ENCODE measurements at places on chromosomes 2 and 18.

DNA sequence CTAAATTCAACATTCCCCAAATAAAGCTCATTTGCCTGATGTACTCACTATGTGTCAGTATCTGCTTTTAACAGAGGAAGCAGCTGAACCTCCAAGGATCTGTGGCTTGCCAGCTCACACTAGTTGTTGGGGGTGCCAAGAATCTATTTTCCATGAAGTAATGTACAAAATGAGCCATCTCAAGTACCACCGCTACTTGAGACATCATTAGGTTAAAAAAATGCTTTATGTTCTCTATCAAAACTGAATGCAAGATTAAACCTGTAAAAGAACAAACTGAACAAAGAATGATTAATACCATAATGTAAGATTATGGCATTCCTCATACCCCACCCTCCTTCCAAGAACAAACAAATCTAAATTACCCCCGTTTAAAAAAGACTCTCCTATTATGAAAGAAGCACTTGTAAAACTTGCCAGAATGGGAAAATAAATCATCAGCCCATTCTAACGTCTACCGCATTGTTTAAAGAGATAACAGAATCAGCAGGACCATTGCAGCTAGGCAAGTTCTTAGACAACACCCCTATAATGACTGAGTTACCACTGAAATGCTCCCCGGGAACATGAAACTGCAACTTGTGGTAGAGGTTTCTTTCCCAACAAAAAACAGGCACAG, 471.6 kb downstream of the DLGAP1 start:
- DNase-seq = no peak

DNA sequence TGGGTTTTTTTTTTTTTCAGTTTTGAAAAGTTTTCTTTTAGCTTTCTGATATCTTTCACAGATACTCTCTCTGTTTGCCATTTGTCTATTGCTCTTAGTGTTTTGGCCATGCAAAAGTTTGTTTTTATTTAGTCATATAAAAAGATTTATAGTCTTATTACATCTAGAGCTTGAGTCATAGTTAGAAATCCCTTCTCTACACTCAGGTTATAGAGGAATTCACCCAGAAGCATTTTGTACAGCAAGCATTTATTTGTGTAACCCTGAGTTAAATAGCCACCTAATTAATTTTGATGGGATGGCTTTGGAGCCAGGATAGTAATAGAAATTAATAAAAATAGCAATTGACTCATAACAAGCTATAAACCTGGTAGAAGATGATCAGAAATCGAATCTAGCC, 35.6 kb downstream of the ACTR2 start:
- no peak for DNase-seq

DNA sequence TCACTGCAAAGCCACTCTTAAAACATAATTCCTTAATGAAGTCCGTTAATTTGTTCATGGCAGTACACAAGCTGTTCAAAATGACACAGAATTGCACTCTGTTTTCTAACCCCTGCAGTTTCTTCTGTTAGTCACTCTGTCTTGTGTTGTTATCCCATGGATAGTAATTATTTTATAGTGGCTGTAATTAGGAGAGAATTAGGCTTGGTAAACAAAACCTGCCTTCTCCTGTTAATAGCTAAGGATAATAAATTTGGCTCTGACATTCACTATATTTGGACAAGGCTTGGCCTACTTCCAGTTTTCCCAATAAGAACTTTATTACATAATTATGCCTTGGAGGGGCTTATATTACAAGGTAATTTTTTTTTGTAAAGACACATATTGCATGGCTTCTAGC, 330.3 kb upstream of the FIGN start:
- no peak for DNase-seq

GRCh38 chr2:223123855-223124610, 72.0 kb downstream of the KCNE4 start:
- no peak for DNase-seq

GRCh38 chr18:73662421-73662820, 485.2 kb downstream of the FBXO15 start:
- DNase-seq = no peak

DNA sequence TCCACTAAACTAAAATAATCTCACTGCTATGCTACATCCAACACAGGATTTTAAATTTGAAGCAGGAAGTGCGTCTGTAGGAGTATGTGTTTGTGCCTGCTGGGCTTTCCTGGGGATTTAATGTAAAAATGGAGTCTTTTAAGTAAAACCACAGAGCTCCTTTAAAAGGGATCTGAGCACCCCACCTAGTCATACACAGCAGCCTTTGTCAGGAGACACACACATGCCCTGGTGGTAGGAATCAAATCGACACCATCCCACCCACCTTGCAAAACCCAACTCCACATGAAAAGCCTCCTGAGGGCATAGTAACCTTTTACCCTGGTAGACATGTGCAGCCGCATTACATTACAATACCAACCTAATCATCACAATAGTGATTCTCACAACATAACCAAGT, 29.1 kb downstream of the UXS1 start:
- DNase-seq = no peak

DNA sequence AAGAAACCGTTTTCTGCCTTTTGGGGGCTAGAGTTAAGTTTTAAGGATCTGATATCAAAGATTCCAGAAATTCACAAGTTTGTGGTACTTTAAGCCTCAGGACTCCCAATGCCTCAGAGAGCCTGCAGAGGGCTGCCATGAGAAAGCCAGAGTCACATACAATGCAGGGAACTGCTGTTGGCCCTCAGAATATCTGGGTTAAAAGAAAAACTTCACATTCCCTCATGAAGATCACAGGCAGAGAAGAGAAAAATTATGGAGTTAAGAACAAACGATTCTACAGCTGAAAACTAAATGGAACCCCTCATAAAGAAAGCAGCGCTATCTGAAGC, 39.5 kb downstream of the HDAC4 start:
- no peak for DNase-seq

DNA sequence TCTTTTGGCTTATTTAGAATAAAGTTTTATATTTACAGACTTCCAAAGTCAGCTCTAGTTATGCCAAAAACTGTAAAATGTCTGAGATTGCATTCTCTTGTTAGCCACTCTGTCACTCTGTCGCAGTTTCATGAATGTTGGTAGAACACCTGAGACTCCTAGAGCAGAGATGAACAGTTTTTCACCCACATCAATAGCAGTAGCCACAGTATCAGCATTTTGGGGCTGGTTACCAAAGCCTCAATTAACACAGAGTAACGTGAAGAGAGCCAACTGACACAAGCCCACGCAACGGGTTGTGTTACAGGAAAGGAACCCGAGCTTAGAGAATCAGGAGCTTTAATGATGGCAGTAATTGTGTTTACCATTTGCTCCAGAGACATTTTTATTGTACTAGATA, 443.0 kb upstream of the SLC39A10 start:
- DNase-seq = no peak

DNA sequence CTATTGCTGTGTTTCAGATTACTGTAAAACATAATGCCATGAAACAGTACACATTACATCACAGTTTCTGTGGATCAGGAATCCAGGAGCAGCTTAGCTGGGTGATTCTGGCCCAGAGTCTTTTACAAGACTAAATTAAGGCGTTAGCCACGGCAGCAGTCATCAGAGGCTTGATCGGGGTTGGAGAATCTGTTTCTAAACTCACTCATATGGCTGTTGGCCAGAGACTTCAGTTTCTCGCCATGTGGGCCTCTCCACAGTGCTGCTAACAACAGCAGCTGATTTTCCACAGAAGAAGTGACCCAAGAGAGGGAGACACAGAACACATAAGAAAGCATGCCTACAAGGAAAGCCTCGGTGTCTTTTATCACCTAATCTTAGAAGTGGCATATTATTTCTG, 89.2 kb upstream of the MYO3B start:
- DNase-seq = no peak

DNA sequence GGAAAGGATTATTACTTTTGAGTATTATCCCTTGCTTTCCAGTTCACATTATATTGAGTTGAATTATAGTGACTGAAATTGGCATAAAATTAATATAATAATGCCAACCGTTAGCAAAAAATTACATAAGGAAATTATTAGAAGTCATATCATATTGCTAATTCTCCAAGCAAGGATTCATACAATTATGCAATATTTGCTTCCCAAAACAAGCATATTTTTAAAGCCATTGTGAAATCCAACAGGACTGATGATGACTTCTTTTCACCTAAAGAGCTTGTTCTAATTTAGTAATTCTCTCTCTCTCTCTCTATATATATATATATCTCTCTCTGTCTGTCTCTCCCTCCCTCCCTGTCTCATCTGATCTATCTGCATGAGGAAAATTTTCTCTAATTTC, 283.5 kb downstream of the DSEL start:
- no peak for DNase-seq

DNA sequence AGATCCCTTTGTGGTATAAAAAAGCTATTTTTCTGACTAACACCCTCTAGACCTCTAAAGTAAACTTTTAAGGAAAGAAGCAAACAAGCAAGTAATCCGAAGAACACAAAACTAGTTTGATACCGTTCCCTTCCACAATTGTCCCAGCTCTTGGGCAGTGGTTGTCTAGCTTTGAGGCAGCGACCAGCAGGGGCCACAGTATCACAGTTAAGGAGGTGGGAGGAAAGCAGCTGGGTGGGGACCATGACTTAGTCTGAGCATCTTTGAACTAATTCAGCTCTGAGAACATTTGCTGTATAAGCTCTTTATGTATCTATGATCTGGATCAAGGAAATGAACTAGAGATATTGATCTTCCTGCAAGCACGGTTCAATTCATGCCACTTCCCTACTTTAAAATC, 51.0 kb downstream of the SF3B1 start:
- no peak for DNase-seq

DNA sequence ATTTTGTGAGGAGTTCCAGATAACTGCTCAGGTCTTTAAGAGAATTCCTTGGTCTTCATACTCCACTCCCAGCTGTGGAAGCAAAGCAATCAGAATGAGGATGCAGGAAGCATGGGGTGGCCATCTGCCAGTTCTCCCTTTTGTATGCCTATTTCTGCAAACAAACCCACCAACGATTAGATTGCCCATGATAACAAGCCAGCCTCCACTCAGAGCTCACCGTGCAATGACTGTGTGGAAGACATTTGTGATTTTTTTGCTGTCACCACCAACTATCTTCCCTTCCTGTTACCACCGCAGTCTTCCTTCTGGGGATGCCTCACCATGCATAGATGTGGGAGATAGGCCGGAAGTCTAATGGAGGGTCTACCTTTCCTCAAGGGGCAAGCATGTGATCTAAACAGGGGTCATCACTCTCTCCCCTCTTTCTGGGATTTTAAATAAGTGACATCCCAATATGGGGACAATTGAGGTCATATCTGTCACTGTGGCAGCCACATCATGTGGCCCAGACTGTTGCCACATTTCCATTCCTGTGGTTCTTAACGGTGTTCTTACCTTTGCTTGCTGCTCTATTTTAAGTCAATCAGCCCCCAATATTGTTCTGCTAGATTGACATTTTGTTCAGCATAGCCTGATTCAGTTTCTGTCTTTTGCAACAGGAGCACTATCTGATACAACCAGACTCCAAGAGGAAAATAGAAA, 4.4 kb downstream of the AFF3 start:
- no peak for DNase-seq

DNA sequence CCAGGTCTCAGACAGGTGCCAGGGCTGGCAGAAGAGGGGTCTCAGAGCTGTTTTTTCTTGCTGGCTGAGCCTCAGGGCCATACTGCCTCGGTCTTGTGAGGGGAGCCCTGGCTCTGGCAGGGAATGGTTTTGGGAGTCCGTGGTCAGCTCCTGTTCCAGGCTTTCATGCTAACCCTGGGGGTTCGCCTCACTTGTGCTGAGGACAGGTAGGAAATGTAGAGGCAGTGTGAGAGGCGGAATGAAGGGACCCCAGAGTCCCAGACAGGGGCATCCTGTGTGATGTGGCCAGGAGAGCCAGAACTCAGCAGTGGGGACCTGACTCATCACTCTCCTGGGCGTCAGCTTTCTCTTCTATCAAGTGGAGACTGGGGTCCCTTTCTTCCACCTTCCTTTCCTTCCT, 5.7 kb upstream of the CELF4 start:
- DNase-seq = no peak

GRCh38 chr2:219404954-219405353, 13.2 kb upstream of the DES start:
- no peak for DNase-seq

DNA sequence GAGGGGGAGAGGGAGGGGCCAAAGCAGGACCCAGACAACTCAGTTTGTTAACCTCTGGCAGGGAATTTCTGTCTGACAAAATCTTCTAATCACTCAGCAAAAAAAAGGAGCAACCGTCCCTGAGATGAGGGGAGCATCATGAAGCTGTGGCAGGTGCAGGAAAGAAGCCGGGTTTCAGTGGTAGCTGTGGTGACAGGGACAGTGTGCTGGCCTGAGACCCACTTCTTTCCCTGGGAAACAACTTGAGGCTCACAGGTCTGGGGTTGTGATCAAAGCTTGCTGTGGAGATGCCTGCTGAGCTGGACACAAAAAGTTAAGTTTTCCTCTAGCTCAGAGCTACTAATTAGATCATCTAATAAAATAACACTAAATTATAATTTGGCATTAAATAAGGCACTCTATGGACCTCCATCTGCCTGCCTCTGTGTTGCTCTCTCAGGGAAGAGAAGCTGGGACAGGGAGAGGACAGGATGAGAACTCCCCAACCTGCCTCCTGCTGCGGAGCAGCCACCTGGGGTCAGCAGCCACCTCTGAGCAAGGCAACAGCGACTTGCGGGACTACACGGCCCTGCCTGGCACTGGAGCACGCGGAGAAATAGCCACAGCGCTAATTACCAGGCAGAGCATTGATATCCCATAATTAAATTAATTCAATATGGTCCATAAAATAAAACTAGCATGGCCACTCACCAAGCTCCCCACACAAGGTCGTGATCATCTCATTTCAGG, 104.6 kb upstream of the TEX51 start:
- DNase-seq = no peak

GRCh38 chr2:176491172-176491904, 222.1 kb downstream of the MTX2 start:
- DNase-seq = peak; percentile 19

- no peak for DNase-seq
Observed at GRCh38 chr18:37084912-37085311, 256.0 kb downstream of the KIAA1328 start.

GRCh38 chr2:206213514-206213845, 53.8 kb downstream of the EEF1B2 start:
- no peak for DNase-seq

- no peak for DNase-seq
Observed at GRCh38 chr2:72940786-72941185, 23.5 kb downstream of the EMX1 start.

- DNase-seq = no peak
Observed at GRCh38 chr18:64132871-64133270, 16.0 kb downstream of the LINC00305 start.

- DNase-seq = no peak
Observed at GRCh38 chr2:229477269-229477755, 206.2 kb upstream of the PID1 start.

- DNase-seq = peak; percentile 71
Observed at GRCh38 chr2:29014811-29015421, 33.8 kb downstream of the TOGARAM2 start.

DNA sequence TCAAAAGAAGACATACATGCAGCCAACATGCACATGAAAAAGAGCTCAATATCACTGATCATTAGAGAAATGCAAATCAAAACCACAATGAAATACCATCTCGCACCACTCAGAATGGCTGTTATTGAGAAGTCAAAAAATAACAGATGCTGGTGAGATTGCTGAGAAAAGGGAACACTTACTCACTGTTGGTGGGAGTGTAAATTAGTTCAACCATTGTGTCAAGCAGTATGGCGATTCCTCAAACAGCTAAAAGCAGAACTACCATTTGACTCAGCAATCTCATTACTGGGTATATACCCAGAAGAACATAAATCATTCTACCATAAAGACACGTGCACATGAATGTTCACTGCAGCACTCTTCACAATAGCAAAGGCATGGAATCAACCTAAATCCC, 95.5 kb upstream of the XIRP2 start:
- DNase-seq = no peak

All from CD4-positive, alpha-beta T cell treated with Interleukin-1 beta for 1 hour (primary cell).